AG04450 (cell line): ENCODE measurements at places on chromosomes 7 and 10.

DNA sequence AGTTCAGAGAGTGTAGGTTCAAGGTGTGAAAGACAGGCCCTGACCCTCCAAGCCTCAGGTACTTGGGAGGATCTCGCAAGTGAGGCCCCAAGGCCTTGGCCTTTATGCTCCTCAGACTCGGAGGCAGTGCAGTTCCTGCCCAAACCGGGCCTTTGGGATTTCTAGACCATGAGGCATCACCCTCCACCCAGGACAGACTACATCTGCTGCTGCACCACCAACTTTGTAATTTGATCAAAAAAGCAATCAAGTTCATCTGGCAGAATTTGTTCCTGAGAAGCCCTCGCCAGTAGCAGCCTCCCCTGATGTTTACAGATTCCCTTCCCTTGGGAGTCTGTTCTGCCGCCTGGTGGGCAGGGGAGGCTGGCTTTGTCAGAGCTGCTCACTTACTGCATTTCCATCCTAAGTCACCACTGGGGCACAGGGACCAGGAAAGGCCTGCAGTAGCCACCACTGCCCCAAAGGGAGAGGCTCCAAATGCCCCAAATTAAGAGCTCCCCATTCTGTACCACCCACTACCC is 2.1 kb downstream of the CAMK2G start:
- no peak for DNase-seq

DNA sequence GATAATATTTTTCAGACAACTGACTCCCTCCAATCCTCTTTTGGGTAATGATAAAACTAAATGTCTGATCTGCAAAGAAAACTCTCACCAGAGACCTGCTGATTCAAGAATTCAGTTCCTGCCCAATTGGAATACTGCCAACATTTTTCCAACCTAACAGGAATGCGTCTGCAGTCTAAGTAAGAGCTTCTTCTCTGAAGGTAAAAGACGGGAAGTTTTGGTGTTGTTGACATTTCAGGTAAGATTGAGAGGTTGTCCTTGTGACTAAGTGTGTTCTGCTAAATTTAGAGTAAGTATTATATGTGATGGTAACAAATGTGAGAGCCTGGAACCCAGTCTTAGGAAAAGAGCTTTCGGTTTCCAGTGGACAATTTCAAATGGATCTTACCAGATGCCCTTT is 17.6 kb downstream of the IFIT5 start:
- DNase-seq = no peak

DNA sequence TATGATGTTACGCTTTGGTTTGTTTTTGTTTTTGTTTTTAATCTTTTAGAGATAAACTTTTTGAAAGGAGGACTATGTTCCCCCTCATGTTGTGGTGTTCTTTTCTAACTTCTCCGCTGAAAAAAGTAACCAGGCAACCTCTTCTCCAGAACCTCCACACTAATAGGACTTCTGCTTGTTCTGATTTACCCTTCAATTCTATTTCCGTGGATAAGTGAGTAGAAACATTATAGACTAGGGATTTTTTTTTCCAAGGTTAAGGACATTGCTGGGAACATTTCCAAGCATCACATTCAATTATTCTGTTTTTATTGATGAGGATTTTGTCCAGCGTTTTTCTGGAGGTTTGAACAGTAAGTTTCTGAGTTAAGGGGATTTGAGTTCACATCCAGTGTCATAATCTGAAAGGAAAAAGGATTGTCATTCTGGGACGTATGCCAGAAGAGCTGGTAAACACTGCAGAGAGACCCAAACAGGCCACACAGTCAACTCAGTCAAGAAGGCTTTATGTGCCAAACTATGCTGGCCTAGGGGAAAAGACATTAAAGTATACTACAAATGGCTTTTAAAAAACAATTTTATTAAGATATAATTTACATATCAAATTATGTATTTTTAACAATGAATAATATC is 28.3 kb upstream of the RALA start:
- no peak for DNase-seq

GRCh38 chr7:96669812-96670211 is 39.8 kb downstream of the SEM1 start:
- DNase-seq = no peak

- peak; percentile 32 for DNase-seq
Observed at GRCh38 chr10:78215645-78216044, 182.0 kb downstream of the RPS24 start.

GRCh38 chr10:7544203-7544602 is 122.6 kb downstream of the ITIH5 start:
- no peak for DNase-seq

DNA sequence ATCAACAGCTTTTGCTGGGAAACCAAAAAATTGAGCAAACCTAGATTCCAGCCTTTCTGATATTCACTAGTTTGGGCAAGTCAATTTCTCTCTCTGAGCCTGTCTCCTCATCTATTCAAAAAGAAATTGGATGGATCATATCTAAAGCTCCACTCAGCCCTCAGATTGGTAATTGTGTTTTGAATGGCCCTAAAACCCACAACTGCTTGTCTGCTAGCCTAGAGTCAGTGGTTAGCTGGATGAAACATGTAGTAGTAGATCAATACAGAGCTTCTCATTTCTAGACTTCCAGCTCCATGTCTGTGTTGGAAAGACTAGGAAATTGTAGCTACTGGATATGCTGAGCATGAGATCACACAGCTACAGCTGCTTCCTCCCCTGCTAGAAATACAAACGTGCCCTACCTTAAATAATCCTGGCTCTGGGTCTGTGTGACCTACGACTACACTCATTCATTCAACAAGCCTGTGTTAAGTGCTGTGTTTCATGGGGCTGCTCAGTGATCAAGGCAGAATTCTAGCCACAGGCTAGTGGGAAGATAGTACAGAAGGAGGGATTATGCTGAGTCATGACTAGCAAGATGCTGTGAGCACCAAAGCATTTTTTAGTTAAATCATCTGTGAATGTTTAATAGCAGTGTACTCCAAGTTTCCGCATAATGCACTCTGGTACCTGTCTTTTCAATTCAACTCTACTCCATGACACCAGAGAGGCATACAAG is 15.7 kb downstream of the DNTT start:
- DNase-seq = no peak

DNA sequence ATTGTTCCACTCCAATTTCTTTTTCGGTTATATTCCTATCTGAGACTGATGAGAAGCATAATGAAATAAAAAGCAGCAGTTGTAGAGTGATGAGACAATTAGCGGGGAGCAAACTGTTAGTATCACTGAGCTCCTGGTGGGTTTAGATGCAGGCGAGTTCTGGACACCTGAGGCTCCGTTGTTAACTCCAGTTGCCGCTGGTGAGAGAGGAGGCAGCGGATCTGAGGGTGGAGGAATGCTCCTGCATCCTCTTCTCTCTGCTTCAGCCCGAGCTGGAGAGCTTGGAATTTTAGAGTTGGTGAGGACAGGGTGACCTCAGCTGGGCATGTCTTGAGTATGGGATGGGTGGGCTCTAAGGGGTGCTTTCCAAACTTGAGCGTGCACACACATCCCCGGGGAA is 31.4 kb downstream of the LRMDA start:
- DNase-seq = no peak

DNA sequence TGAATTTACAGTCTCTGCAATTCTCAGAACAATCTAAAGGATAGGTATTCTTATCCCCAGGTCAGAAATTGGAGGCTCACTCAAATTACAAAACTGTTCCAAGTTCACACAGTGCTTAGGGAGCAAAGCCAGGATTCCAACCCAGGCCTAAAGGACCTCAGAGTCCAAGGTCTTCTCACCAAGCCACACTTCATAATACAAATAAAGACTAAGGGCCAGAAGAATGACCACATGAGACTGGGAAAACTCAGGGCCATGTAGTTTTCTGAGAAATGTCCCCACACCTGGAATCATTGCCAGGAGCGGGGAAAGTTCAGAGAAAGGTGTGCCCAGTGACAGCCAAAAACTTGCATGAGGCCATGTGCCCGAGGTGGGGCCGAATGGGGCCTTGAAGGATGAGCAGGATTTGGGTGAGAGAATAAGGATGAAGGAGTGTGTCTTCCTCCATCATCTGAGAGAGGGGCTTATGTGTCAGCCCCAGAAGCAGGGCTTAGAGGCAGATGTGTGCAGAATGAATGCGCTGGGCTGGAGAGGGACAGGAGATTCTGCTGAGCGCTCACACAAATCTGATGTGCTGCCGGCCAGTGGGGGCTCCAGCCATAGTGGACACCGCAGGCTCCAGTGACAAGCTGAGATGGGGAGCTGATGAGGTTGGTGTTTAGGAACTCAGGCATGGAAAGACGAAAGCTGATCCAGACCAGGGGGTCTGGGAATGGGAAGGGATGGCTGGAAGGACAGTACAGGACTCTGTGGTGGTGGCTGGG is 35.9 kb downstream of the BLNK start:
- no peak for DNase-seq
